Activated CD8-positive, alpha-beta memory T cell treated with anti-CD3 and anti-CD28 coated beads, Interleukin-2, amount 10 ng/mL, durations not matched to agents 7 days and 5 days (primary cell): ENCODE measurements at places on chromosomes 6 and 20. TPM values are rescaled to one million over a fixed set of nuclear protein-coding genes. Genes with fewer than 3 reads are reported as not detected.
A peak's percentile ranks its signal among the peaks of the same experiment; 100 is the strongest.

DNA sequence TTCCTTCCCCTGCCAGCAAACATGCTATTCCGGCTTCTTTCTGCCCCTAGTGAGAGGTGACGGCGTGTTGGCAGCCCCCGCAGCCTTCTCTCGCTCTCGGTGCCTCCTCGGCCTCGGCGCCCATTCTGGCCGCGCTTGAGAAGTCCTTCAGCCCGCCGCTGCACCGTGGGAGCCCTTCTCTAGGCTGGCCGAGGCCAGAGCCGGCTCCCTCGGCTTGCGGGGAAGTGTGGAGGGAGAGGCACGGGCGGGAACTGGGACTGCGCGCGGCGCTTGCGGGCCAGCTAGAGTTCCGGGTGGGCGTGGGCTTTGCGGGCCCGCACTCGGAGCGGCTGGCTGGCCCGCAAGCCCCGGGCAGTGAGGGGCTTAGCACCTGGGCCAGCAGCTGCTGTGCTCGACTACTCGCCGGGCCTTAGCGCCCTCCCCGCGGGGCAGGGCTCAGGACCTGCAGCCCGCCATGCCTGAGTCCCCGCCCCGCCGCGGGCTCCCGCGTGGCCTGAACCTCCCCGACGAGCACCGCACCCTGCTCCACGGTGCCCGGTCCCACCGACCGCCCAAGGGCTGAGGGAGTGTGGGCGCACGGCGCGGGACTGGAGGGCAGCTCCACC is 20.0 kb upstream of the PXDC1 start:
- H3K27me3 ChIP-seq, result peaks cover 19% of the 10 kb centered on the region
- H3K4me1 ChIP-seq, result no peaks in the 10 kb centered on the region
- no peak for DNase-seq
- H3K27ac ChIP-seq, result no peak overlapping the region
- H3K4me3 ChIP-seq, result no peak overlapping the region

- DNase-seq, result no peak
- H3K4me3 ChIP-seq, result no peak overlapping the region
- peaks cover 4% of the 10 kb centered on the region for H3K27me3 ChIP-seq
- peaks cover 1% of the 10 kb centered on the region for H3K4me1 ChIP-seq
These were observed 552.8 kb upstream of the CITED2 start for GRCh38 chr6:139927236-139927635.

- H3K27me3 ChIP-seq, result no peaks in the 10 kb centered on the region
- H3K36me3 ChIP-seq, result peaks cover 22% of the 10 kb centered on the region
- peak overlapping the region; percentile 97 for H3K27ac ChIP-seq
These were observed 642 bp downstream of the GZF1 start for GRCh38 chr20:23362392-23363256.

DNA sequence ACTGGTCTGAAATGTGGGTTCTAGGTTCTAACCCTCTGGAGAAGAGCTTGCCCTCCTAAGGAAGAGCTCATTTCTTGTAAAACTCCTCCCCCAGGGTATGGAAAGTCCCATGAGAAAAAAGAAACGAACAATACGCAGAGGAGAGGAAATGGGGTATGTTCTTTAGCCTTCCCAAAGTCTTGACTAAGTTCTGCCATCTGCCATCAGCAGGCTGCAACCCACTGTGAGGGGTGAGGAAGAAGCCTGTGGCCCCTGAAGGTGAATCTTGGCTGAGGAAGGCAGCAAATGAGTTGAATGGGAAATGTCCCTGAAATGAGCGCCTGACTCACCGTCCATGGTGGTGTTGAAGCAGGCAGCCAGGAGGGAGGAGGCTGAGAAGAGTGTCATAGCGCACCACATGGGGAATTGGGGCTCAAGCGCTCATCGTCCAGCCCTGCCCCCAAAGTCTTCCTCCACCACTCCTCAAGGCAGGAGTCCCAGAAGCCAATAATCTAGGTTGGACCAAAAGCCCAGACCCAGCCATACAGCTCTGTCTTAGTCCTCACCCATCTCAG is 10.4 kb upstream of the MATN4 start:
- H3K36me3 ChIP-seq, result no peaks in the 10 kb centered on the region
- peaks cover 24% of the 10 kb centered on the region for H3K27me3 ChIP-seq
- peak overlapping the region; percentile 73 for H3K27ac ChIP-seq
- no peak overlapping the region for H3K4me3 ChIP-seq
- peaks cover 46% of the 10 kb centered on the region for H3K4me1 ChIP-seq
- no peak for DNase-seq

DNA sequence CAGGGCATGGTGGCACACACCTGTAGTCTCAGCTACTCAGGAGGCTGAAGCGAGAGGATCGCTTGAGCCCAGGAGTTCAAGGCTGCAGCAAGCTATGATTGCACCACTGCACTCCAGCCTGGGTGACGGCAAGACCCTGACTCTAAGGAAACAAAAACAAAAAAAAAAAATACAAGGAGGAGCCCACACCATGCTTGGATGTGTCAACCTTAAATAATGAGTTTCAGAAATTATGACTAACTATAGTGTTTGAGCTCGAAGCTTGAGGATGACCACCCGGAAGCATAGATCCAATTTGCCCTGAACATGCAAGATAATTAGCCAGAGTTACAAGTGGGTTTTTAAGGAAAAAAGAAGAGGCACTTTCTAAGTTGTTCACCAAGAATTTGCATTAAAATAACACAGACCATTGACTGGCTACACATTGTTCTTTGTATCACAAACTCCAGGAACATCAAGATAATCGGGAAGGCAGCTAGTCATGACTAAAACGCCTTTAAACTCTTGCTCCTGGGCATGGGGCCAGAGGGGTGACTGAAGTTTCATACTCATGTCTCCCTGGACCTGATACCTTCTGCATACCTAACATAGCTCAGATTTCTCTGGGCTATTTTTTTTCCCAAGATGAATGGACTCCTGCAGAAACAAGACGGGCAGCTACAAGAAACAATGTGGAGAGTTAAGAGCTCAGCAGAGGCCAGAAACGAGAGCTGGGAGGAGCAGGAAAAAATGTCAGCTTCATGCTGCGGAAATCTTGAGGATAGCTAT is 289.6 kb downstream of the PREX1 start:
- peaks cover 27% of the 10 kb centered on the region for H3K27me3 ChIP-seq
- H3K4me3 ChIP-seq, result no peak overlapping the region
- H3K4me1 ChIP-seq, result no peaks in the 10 kb centered on the region

Gene RBM24
- not detected for total RNA-seq

Gene OR2H1
- total RNA-seq, result not detected

GRCh38 chr6:76881414-76881813 is 581.9 kb downstream of the HTR1B start:
- no peaks in the 10 kb centered on the region for H3K36me3 ChIP-seq
- H3K27me3 ChIP-seq, result no peaks in the 10 kb centered on the region
- no peak overlapping the region for H3K4me3 ChIP-seq
- no peak overlapping the region for H3K27ac ChIP-seq
- no peaks in the 10 kb centered on the region for H3K4me1 ChIP-seq
- no peak for DNase-seq

DNA sequence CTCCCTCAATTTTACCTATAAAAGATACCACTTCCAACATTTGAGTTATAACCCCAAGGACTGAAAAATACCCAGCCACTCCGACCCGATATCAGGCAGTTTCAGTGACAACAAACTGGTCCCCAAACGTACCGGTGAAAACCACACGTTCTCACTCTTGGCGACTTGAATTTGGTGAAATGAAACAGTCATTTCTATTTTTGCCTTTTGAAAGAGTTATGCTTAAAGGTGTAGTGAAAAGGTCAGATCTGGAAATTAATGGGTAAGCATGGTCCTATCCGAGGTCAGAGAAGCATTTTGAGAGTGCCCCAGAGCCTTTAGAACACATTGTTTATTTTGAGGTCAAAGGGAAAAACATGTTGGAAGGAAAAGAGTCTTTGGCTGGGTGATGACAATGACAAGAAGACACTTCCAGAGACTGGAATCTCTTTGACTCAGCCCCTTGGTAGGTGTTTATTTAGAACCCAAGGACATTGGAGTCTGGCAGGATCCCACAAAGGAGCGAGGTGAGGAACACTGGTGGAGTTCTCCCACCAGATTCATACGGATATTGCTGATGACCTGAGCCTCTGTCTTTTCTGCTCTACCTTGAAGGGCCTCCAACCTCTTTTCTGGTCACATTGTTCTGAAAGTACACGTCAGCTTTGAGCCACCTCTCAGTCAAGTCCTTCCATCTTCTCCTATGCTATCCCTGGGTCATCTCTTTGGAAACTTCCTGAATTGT is 235.0 kb downstream of the GMPR start:
- H3K4me1 ChIP-seq, result peaks cover 88% of the 10 kb centered on the region
- peak overlapping the region; percentile 59 for H3K4me3 ChIP-seq
- H3K27me3 ChIP-seq, result no peaks in the 10 kb centered on the region
- H3K27ac ChIP-seq, result peak overlapping the region; percentile 95
- H3K36me3 ChIP-seq, result peaks cover 57% of the 10 kb centered on the region

- no peak overlapping the region for H3K27ac ChIP-seq
- no peak for DNase-seq
- no peaks in the 10 kb centered on the region for H3K36me3 ChIP-seq
- H3K4me1 ChIP-seq, result no peaks in the 10 kb centered on the region
- H3K27me3 ChIP-seq, result no peaks in the 10 kb centered on the region
These were observed 228.9 kb upstream of the JAG1 start for GRCh38 chr20:10902576-10903282.

DNA sequence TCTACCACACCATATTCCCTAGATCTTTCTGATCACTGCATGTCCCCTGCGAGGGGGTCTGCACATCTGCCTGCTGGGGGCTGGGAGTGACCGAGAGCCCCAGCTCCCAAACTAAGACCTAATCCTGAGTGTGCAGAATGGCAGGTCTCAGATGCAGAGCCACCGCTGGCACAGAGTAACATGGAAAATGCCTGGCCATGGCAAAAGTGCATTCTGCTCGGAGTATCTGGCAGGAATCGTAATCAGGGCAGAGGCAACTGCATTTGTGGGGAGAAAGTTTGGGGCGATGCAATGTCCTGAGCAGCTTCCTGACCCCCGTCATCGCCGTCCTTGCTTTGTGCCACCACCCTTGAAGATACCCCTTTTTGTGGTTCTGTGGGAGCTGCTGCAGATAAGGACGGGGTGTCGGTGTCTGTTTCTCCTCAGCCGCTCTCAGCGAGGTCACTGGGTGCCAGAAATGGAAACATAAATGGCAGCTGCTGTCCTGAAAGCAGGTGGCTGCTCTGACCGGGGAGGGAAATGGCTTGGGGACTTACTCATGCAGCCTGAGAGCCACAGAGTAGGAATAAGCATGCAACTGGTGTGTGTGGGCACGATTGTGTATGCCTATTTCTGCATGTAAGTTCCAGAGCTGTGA is 157.9 kb downstream of the LY86 start:
- no peak overlapping the region for H3K27ac ChIP-seq
- H3K4me3 ChIP-seq, result no peak overlapping the region
- H3K27me3 ChIP-seq, result peaks cover 44% of the 10 kb centered on the region
- H3K4me1 ChIP-seq, result peaks cover 14% of the 10 kb centered on the region
- H3K36me3 ChIP-seq, result no peaks in the 10 kb centered on the region
- no peak for DNase-seq

DNA sequence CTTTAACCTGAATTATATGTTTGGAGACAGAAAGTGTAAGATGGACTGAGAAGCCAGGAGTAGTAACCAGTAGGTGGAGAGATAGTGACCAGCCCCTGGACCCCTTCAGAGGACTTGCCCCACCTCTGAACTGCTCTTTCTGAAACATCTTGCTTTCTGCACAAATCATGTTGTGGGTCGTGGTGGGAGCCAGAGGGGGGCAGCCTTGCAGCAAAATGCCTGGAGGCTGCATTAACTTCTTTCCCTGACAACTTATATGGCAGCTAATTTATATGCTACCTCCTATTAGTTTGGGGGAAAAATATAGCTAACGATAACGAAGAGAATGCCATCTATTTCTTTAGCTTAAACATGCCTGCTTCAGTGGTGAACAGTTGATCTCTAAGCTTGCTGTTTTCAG is 859.8 kb downstream of the MAFB start:
- H3K27ac ChIP-seq, result no peak overlapping the region
- H3K4me3 ChIP-seq, result no peak overlapping the region
- DNase-seq, result no peak
- peaks cover 7% of the 10 kb centered on the region for H3K4me1 ChIP-seq
- no peaks in the 10 kb centered on the region for H3K36me3 ChIP-seq

GRCh38 chr6:132011582-132011981 is 60.4 kb upstream of the CCN2 start:
- H3K4me3 ChIP-seq, result no peak overlapping the region
- no peaks in the 10 kb centered on the region for H3K27me3 ChIP-seq
- DNase-seq, result no peak

DNA sequence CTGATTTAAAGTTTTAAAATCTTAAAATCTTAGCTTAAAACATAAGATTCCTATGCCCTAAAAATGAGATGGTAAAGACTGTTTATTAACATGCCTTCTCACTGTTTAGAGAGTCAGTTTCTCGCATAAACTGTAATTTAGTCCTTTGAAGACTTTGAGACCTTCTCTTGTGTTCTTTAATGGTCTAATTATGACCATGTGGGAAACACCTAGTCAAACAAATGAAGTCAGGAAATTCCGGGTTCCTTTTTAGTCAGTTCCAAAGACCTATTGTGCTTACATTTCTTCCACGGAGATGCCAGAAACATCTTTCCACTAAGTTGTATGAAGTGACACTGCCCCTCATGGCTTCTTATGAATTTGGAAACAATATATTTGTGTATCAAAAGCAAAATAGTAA is 64.2 kb upstream of the KIF25 start:
- no peak overlapping the region for H3K27ac ChIP-seq
- H3K27me3 ChIP-seq, result peaks cover 2% of the 10 kb centered on the region
- no peaks in the 10 kb centered on the region for H3K4me1 ChIP-seq
- H3K36me3 ChIP-seq, result no peaks in the 10 kb centered on the region

GRCh38 chr6:73652637-73653570 is 888 bp downstream of the SLC17A5 start:
- peaks cover 35% of the 10 kb centered on the region for H3K4me1 ChIP-seq
- peaks cover 4% of the 10 kb centered on the region for H3K36me3 ChIP-seq
- H3K4me3 ChIP-seq, result peak overlapping the region; percentile 95
- peak overlapping the region; percentile 96 for H3K27ac ChIP-seq

GRCh38 chr6:136031982-136032381 is 180.5 kb downstream of the PDE7B start:
- no peaks in the 10 kb centered on the region for H3K4me1 ChIP-seq
- no peaks in the 10 kb centered on the region for H3K36me3 ChIP-seq
- peaks cover 18% of the 10 kb centered on the region for H3K27me3 ChIP-seq

Gene TRAPPC3L
- total RNA-seq, result not detected

Gene HRH3
- not detected for total RNA-seq

DNA sequence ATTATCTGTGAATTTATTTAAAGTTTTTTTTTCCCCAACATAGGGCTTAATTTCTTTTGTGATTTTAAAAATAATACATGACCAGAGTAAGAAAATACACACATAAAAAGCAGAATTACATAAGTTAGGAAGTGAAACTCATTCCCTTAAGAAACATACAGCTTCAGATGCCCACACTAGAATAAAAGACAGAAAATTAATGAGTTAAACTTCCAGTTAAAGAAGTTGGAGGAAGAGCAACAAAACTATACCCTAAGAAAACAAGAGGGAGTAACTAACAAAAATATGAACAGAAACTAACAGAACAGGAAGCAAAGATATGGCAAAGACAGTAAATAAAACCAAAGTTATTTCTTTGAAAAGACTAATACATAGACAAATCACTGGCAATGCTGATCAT is 107.6 kb upstream of the CEP85L start:
- DNase-seq, result no peak
- H3K36me3 ChIP-seq, result no peaks in the 10 kb centered on the region
- no peak overlapping the region for H3K27ac ChIP-seq
- peaks cover 15% of the 10 kb centered on the region for H3K27me3 ChIP-seq
- H3K4me1 ChIP-seq, result peaks cover 2% of the 10 kb centered on the region
- H3K4me3 ChIP-seq, result no peak overlapping the region

- no peaks in the 10 kb centered on the region for H3K27me3 ChIP-seq
- no peak overlapping the region for H3K4me3 ChIP-seq
- peaks cover 2% of the 10 kb centered on the region for H3K4me1 ChIP-seq
These were observed 871.1 kb upstream of the GJE1 start for GRCh38 chr6:141261672-141262060.
